ENCODE measurements at places on chromosomes 1 and 21.

DNA sequence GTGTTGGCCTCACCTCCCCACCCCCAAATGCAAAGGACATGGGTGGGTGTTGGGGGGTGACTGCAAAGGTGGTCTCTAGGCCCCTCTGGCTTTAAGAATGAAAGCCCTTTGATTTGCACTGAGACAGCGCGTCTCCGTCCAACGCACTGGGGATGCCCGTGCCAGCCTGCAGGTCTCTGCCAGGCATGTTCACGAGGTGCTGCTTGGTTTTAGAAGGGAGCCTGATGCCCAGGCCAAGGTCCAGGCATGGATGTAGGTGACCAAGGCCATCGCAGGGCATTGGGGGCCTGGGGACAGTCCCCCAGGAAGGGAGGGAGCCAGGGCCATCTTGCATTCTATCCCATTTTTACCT lies 363.6 kb upstream of the VAMP3 start:
- DNase-seq, result no peak

DNA sequence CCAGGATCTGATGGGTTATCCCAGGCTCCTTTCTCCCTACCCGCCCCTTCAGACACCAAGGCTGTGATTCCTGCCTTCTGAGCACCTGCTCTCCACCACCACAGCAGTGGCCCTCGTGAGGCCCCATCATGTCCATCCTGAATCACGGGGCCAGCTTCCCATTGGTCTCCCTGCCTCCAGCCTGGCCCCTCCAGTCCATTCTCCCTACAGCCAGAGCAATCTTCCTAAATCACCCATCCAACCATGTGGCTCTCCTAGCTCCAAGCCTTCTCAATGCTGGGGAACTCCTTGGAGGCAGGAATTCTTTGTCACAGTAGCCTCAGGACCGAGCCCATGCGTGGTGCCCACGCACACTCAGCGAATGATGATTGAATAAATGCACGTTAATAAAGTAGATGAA lies 8.9 kb upstream of the GLIS1 start:
- no peak for DNase-seq

DNA sequence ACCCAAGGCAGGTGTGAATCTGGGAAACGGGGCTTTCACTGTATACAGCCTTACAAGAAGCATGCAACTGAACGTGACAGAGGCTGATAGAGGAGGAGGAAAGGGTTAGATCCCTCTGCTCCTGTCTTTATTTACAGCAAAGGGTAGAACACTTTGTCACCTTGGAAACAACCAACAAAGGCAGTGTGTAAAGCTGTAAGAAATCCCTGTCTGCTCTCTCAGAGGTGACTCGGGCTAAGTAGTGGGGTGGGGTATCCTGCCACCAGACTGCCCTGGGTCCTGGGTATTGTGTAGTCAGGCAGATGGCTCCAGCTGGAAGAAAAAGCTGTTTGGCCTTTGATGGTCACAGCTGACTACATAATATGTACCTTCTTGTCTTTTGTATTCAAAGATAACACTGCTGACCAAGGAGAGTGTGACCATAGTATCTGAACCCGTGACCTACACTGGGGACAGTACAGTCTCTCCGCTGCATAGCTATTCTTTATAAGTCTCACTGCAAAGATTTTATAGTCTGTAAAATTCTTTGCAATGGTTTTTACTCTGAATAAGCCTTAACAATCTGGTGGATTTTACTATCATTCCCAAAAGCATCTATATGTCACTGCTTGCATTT lies 22.1 kb upstream of the POU2F1 start:
- no peak for DNase-seq

- DNase-seq, result no peak
These were observed 36.1 kb upstream of the PADI2 start for GRCh38 chr1:17155257-17155920.

DNA sequence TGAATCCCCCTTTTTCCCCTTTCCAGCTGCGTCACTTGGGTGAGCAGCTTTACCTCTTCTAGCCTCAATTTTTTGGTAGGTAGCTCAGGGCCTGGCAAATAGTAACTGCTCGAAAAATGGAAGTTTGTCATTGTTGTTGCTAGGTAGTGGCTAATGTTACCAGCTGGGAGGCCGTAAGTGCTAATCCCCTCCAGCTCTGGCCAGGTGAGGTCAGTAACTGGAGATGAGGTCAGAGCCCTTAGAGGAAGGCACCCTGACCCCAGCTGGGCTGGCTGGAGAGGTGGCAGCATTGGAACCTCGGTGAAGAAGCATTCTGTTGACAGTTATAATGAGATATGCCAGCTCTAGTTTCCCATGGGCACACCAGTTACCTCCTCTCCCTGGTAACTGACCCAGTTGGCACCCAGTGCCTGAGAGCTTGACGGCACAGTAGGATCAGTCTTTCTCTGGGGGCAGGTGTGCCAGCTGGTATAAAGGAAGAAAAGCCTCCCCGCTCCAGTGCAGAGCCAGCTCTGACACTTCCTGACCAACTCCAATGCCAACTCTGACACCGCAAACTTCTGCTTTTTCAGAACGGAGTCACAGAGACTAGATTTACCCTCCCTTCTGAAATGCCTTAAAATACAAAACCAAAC lies 35.0 kb upstream of the SLC2A1 start:
- DNase-seq, result no peak

- no peak for DNase-seq
These were observed 47.3 kb downstream of the SELENOF start for GRCh38 chr1:86866665-86867064.

DNA sequence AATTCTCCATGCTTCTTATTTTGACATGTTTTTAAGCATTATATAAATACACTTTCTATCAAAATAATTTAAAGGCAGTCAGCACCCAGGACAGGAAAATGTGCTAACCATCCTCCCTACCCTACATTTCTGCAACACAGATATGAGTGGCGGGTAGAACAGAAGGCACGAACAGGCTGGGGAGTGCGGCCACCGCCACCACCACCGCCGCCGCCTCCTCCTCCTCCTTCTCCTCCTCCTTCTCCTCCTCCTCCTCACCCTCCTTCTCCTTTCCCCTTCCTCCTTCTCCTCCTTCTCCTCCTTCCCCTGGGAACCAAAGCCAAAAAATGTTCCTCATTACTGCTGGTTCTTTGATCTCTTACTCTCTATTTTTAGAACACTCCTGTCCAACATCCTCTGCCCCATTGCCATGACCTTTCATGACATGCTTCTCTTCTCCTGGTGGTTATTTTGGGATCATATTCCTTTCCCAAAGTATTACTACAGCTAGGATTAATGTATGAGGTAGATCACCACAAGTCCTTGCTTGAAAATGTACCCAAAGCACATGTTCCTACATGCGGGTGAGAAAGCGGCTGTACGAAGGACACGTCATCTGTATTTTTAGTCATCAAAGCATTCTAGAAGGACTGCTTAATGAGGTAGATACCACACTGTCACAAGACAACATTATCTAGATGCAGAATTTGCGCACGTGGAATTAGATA lies 24.5 kb upstream of the CCN1 start:
- no peak for DNase-seq

GRCh38 chr1:183675381-183675780 lies 22.3 kb upstream of the APOBEC4 start:
- DNase-seq, result no peak

- DNase-seq, result no peak
These were observed 829 bp downstream of the PEA15 start for GRCh38 chr1:160206036-160206389.

GRCh38 chr1:58063095-58063494 lies 483.4 kb downstream of the OMA1 start:
- no peak for DNase-seq

- no peak for DNase-seq
These were observed 46.4 kb upstream of the BMP8B start for GRCh38 chr1:39835110-39835509.

All from NCI-H1436 (cell line).